Stimulated activated CD4-positive, alpha-beta T cell treated with anti-CD3 and anti-CD28 coated beads, TNF-alpha, amount 100 ng/mL, for 48 hours (primary cell): ENCODE measurements at places on chromosomes 16 and 17.

DNA sequence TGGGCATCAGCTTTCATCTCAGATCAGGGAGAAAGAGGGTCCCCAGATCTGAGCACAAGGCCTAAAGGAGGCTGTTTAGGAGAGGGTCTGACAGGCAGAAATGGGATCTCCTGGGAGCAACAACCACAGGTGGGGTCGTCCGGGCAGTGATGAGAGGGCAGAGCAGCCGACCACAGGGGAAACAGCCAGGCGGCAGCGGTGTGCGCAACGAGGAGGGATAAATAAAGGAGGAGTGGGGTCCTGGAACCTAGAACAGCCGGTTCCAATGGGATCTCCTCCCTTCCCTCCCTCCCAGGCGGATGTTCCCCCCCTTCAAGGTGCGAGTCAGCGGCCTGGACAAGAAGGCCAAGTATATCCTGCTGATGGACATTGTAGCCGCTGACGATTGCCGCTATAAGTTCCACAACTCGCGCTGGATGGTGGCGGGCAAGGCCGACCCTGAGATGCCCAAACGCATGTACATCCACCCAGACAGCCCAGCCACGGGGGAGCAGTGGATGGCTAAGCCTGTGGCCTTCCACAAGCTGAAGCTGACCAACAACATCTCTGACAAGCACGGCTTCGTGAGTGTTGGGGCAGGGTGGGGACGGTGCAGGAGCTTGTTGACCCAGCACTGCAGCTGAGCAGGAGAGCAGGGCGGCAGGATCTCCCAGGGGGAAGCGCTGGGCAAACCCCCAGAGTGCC, 1.9 kb downstream of the TBX2 start:
- no peak for DNase-seq

DNA sequence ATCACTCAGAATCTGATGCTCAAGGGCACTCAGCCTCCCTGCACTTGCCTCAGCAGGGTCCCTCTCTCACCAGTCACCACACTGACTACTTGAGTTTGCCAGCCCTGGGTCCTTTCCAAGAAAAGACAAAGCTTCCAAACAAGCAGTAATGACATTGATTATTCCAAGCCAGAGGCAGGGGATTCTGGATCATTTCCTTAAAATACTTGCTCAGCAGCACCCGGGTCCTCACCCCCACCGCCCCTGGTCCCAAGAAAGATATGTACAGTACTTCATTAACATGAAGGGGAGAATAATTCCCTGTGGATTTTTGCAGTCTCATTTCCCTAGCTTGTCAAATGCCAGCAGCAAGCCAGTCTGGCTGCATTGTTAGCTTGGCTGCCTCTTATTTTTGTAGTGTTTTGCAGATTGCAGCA, 83.2 kb upstream of the GNAO1 start:
- no peak for DNase-seq

DNA sequence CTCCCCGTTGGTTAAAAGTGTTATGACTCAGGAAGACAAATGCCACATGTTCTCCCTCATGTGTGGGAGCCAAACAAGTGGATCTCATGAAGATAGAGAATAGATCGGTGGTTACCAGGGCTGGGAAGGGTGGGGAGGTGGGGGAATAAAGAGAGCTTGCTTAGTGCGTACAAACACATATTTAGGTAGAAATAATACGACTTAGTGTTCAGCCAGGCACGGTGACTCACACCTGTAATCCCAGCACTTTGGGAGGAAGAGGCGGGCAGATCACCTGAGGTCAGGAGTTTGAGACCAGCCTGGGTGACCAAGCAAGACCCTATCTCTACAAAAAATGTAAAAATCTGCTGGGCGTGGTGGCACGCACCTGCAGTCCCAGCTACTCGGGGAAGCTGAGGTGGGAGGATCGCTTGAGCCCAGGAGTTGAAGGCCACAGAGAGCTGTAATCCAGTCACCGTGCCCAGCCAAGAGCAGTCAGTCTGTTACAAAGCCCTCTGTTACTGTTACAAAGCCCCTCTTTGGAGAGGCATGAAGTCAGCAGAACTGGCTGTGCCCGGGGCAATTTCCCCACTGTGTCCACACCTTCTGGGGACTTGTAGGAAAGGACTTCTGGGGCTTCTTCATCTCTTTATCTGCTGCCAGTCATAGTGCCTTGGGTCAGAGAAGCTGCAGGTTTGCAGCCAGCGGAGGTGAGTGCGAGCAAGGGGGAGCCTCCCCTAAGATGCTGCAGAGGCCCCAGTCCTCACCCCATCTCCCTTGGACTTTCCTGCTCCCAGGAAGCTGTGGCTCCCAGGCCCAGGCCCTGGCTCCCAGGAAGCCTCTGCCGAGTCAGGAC, 4.3 kb upstream of the ALDH3A1 start:
- DNase-seq: no peak

GRCh38 chr17:1743088-1743439, 393 bp downstream of the SERPINF2 start:
- DNase-seq: no peak

DNA sequence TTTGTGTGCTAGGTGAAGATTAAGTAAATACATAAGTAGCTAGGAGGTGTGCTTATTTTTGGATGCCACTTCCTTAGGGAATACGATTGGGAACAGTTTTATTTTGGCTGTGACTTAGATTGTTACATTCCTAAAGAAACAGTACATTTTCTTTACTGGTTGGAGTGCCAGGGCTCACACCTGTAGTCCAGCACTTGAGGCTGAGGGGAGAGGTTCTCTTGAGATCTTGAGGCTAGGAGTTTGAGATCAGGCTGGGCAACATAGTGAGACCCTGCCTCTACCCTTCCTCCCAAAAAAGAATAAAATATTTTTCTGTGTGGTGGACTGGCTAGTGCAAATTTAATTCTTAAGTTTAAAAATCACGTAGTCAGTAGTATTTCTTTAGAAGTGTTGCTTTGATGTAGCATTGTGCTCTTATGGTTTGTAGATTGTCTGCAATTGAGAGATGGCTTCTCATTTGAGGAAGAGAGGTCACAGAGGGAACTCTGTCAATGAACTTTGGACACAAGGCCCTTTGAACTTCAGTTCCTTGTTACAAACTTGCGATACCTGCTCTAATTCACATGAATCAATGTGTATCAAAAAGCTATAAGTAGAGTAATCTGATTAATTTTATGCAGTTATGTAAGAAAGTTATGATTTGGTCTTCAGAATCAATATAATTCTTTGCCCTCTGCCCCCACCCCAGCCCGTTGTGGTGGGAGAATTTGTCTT, 7.1 kb downstream of the HAPSTR1 start:
- no peak for DNase-seq

GRCh38 chr16:30615358-30616091, 5.3 kb upstream of the ZNF689 start:
- DNase-seq: peak; percentile 76

GRCh38 chr16:47320546-47321310, 140.1 kb downstream of the ITFG1 start:
- DNase-seq: no peak

DNA sequence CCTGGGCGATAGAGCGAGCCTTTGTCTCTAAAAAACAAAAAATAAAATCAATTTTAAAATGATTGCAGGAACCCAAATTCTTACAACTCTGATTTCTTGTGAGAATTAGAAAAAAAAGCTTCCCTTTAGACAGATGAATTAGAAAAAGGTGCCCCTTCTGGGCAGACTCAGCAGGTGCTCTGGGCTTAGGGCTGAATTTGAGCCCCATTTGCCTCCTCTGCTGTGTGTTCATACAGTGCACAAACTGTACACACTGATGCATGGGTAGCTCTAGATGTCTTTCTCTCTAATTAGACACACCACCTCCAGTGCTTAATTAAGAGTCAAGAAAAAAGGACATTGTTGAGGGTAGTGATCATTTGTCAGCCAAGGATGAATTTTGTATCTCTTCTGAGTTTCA, 38.5 kb upstream of the NOL11 start:
- DNase-seq: no peak

GRCh38 chr17:66941249-66941648, 23.3 kb upstream of the CACNG4 start:
- DNase-seq: no peak

GRCh38 chr16:88022076-88023042, 71.1 kb downstream of the BANP start:
- DNase-seq: no peak

- DNase-seq: no peak
Measured at GRCh38 chr17:37672548-37673078, 29.4 kb upstream of the DDX52 start.

- DNase-seq: no peak
Measured at GRCh38 chr17:47224966-47225365, 15.8 kb downstream of the MYL4 start.

- no peak for DNase-seq
Measured at GRCh38 chr17:31060791-31061550, 33.8 kb upstream of the NF1 start.

DNA sequence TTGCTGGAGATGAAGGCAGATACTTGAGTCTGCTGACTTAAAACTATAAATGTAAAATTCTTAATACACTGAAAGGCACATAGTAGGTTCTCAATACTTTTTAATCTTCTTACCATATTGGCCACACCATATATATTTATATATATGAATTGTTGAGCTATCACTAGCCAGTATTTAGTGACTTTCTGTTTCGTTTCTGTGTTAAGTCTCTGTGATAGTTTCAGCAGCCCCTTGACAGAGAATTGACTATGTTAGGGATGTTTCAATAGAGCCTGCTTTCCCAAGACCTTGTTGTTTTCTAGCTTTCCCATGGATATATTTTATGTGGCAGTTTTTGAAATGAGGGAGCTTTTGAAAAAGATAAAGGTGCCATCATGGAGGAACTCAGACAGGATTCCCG, 206.5 kb upstream of the GOT2 start:
- no peak for DNase-seq

GRCh38 chr16:47873434-47873833, 282.4 kb downstream of the ABCC12 start:
- DNase-seq: no peak

DNA sequence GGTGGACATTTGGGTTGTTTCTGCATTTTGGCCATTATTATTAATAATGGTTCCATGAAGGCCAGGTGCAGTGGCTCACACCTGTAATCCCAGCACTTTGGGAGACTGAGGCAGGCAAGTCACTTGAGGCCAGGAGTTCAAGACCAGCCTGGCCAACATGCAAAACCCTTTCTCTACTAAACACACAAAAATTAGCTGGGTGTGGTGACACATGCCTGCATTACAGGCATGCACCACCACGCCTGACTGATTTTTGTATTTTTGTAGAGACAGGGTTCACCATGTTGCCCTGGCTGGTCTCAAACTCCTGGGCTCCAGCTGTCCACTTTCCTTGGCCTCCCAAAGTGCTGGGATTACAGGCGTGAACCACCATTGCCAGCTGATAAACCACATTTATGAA, 58.5 kb downstream of the TNFRSF13B start:
- no peak for DNase-seq

GRCh38 chr17:7405350-7406234, 1.7 kb upstream of the TMEM256 start:
- no peak for DNase-seq

DNA sequence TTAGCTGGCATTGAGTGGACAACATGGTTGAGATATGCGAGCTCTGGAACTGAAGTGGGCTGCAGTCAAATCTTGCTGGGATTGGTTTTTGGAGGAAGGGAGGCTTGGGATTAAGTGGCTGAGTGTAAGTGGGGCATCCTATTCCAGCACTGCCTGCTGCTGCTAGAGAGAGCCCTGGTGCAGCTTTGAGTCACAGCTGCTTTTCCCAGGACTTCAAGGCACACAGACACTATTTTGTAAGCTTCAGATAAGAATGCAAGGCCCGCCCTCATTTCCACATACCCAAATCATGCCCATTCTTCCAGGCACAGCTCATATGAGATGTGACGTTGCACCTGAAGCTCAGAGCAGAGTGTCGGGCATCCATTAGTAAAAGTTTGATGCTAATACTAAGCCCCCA, 10.2 kb upstream of the MAF start:
- no peak for DNase-seq

- DNase-seq: no peak
Measured at GRCh38 chr16:71311553-71312158, 22.5 kb upstream of the CMTR2 start.

DNA sequence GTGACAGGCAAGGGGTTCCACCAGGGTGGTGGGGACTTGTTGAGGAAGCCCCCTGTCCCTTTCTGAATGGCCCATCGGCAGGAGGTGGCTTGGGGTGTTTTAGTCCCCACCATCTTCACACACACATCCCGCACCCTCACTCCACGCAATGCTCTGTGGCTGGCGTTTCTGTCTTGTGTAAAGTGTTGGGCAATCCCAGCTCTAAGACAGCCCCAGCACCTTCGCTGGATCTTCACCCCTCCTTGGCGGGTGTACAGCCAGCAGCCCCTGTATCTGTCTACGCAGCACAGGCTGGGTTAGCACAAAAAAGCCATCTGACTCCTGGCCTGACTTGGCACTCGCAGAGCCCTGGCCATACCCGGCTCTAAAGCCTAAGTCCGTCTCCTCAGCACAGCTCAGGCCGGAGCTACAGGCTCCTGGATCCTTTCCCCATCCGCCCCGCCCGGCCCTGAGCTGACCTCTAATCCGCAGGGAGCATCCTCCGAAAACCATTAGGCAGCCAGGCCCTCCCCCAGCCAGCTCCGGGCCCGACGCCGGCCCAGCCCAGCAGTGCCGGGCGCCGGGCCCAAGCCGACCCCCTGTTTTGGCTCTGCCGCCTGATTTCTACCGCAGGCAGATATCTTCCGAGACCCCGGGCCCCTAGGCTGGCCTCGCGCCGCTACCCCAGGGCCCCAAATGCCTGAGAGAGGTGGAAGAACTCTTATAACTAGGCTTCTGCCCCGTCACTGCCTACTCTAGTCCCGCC, 42.4 kb upstream of the TAC4 start:
- DNase-seq: no peak

DNA sequence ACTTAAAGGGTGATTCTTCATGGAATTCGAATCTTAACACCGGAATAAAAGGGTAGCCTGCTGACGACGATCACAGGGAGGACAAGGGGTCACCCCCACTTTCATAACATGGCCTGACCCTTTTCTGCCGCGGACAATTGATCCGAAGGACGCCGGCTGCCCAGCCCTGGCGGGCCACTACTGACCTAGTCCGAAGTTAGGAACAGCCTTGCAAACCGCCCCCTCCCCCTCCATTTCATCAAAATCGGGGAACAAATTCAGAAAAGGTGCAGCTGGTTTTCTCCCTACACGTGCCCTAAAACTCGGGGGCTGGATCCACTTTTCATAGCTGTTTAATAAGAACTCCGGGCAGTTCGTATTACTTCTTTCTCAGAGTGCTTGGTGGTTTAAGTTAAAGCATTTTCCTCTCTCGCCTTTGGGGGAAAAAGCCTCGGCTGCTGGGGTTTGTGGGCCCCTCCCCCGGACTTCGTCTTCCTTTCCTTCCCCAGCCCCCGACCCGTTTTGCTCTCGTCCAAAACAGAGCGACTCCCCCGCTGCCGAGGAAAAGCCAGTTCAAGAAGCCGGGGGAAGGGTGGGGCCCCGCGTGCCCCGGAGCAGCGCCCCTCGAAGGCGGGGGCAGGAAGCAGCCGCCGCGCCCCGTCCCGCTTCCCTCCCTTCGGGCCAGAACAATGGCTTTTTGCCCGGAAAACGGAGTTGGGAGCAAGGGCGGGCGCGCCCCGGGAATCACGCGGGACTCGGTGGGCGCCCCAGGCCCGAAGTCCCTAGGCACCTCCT, 641 bp upstream of the CBX2 start:
- no peak for DNase-seq

DNA sequence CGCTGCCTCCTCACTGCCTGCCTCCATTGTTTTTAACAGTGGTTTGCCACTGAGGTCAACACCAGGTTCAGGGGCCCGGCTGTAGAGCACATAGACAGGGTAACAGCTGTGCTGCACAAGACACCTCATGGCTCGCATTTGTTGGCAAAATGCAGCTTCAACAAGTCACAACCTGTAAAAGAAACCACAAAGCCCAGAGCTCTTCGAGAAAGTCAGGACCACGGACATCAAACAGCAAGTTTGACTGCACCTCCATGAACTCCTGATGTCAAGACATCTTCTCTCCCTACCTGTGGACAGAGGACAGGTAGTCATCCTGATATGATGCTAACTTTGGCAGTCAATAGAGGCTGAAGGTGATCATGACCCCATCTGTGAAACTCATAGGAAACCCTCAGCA, 142.4 kb upstream of the SOX9 start:
- DNase-seq: no peak
